ENCODE measurements at places on chromosomes 3 and 15. TPM values are rescaled to one million over a fixed set of nuclear protein-coding genes. Genes with fewer than 3 reads are reported as not detected.

Gene CYP8B1
- not detected for total RNA-seq

Gene NCKIPSD
- 32.0 TPM for total RNA-seq

Gene KLHL6
- 0.12 TPM for total RNA-seq

Gene ANKUB1
- total RNA-seq = not detected

Gene SLC28A1
- not detected for total RNA-seq

DNA sequence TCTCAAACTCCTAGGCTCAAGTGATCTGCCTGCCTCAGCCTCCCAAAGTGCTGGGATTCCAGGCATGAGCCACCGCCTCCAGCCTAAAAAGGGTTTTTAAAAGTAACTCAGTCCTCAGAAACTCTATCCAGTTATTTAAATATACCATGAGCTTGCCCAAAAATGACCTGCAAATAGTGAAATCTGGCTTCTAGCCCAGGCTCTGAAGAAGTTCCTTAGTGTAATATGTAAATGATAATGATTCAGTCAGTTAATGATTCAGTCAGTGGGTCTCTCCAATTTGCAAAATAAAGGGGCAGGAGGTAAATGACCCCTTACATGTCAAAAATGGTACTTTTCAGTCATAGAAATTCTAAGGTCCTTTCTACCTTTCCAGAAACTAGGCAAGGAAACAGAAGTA lies 28.8 kb downstream of the LRRC2 start:
- DNase-seq = no peak

DNA sequence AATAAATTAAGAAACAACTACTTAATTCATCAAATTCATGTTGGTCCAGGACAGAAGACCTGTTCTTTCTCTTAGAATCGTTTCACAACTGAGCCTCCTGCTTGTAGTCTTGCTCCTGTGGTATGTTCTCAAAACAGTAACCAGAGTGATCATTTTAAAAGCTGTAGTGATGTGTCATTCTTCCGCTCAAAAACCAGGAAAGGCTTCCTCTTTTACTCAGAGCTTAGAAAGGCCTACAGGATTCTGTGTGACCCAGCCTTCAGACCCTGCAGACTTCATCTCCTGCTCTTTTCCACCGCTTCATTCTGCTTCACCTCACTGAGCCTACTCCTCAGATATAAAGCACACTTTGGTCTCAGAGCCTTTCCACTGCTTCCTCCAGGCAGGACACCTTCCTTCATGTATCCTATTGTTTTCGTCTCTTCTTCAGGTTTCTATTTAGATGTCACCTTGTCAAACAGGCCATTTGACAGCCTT lies 22.7 kb downstream of the ST6GAL1 start:
- no peak for DNase-seq

DNA sequence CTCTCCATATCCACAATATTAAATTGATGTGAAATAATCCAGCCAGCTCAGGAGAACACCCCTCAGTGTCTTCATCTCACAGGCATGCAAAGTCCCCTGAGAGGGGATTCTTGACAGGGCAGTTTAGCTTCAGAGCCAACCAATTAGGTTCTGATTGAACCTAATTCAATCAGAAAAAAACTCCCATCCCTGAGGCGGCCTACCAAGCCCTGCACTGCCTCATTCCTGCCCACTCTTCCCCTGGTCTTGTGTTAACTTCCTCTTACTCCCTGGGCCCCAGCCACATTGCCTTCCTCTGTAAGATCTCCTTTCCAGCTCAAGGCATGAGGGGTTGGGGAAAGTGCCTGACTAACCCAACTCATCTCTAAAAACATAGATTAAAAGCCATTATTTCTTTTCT lies 46.1 kb downstream of the FRMD4B start:
- DNase-seq = no peak

DNA sequence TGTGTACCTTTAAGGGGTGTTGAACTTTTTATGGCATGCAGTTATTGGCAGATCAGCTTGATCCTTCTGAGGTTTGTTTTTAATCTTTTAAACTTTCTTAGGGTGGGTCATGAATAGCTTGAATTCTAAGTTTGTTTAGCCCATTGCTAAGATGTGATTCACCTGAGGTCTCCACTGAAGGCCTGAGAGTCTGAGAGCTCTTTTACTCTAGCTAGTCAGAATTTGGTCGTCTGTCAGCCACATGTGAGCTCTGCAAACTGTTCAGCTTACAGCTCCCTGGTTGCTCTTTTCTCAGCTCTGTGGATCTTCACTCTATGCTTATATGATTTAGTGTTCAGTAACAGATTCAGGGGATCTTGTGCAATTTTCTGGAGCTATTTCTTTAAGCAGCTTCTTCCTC lies 161.3 kb downstream of the ABHD5 start:
- no peak for DNase-seq

- no peak for DNase-seq
Measured at GRCh38 chr15:94231723-94232468, 535 bp downstream of the MCTP2 start.

DNA sequence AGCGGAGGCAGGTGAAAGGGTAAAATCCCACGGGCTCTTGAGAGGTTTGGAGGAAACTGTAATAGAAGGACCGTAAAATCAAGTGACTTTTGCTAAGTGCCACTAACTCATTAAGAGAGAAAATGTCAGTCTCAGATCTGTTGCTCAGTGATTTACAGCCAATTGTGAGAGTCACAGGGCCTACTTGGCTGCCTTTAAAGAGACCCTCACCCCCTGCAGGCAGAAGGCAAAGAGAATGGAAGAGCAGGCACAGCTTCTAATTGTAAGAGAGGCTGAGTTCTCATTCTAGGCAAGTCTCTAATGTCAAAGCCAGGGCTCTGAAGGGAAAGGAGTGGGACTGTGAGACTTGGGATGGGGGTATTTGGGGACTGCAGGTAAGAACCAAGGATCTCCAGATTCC lies 9.3 kb upstream of the SYNM start:
- DNase-seq = no peak

DNA sequence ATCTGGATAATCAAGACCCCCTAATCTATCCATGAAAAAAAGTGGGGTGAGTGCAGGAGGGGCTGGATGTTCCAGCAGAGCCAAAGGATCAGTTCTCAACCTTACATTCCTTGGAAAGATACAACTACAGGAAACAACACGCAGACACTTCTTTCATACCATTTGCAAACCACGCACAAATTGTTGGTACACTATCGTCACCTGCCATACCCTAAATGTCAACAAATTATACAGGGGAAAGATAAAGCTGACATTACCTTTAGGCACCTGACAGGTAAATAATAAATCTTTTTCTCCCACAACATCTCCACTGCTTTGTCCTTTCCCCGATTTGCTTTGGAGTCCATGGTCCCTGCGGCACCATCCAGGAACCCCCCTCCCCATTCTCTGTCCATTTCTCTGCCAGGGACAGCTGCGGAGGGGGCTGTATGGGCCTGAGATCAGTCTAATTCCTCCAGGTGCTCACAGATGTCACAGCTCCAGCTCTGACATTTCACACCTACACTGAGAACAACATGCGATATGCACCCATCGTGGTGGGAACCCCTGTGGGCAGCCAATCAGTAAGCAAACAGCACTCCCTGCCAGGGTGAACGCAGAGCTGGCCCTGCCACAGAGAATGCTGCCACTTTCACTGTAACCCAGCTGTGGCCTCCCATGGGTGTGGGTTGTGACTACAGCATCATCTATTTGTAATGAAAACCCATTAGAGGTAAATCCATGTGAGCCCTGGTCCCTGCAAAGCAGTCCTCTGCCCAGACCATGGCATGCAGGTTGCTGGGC lies 37.7 kb upstream of the BCL2L10 start:
- DNase-seq = no peak

- DNase-seq = no peak
Measured at GRCh38 chr3:178086144-178086825, 450.0 kb upstream of the KCNMB2 start.

GRCh38 chr3:170089862-170090600 lies 52.2 kb downstream of the GPR160 start:
- DNase-seq = no peak

GRCh38 chr3:166013073-166013679 lies 176.0 kb upstream of the BCHE start:
- no peak for DNase-seq

- peak; percentile 45 for DNase-seq
Measured at GRCh38 chr15:60004009-60004845, at the start of gene FOXB1. Gene FOXB1, plus strand, starts transcription at chr15:60004311. Its CDS starts 653 bp downstream, at chr15:60004964.

DNA sequence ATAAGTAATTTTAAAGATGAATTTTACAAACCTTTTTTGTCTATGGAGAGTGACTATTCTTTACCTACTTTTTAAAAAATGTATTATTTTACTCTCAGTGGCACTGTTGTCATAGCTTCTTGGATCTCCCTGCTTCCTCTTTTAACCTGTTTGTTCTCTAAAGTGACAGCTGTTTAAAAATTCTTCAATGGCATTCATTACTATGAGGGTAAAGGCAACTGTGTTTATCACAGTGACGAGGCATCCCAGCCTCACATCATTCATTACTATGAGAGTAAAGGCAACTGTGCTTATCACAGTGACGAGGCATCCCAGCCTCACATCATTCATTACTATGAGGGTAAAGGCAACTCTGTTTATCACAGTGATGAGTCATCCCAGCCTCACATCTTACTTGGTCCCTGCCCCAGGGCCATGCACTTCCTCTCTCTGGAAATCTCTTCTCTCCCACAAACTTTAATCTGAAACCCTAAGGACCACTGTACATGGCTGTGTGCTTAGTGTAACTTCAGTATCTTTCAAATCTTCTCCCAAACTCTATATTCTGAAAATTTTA lies 101.7 kb upstream of the ZNF717 start:
- DNase-seq = no peak

DNA sequence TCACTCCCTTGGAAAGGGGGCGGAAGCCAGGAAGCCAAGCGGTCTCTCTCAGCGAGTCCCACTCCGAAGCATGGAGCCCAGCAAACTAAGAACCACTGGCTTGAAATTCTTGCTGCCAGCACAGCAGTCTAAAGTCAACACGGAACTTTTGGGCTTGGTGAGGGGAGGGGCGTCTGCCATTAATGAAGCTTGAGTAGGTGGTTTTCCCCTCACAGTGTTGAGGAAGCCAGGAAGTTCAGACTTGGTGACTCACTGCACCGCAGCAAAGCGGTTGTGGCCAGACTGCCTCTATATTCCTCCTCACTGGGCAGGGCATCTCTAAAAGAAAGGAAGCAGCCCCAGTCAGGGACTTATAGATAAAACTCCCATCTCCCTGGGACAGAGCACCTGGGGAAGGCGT lies 665.4 kb upstream of the CBLB start:
- no peak for DNase-seq

- DNase-seq = no peak
Measured at GRCh38 chr15:45653702-45654424, 19.0 kb downstream of the SQOR start.

DNA sequence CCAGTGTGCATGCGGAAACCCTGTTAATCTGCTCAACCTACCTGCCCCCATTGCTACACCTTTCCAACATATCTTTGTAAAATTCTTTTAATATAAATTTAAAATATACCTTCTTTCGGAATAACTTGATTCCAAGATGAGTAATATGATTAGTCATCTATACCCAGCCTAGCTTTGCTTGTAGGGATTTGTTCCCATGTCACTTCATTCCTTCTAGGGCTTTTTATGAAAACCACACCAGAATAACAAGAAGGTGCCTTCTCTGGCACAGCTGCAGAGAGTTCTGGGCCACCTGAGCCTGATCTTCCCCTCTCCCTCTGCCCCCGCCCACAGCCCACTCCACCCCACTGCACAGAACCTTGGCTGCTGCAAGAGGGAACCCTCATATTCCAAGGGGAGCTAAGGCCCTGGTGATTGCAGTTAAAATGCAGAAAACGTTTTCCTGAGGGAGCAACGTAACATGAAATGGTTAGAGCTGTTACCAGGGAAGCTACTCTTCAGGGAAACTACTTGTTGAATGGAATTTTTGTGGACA lies 38.6 kb upstream of the HACD2 start:
- no peak for DNase-seq

- no peak for DNase-seq
Measured at GRCh38 chr15:74954515-74954914, 2.1 kb downstream of the RPP25 start.

- DNase-seq = no peak
Measured at GRCh38 chr15:74773731-74774252, 8.1 kb upstream of the CSK start.

DNA sequence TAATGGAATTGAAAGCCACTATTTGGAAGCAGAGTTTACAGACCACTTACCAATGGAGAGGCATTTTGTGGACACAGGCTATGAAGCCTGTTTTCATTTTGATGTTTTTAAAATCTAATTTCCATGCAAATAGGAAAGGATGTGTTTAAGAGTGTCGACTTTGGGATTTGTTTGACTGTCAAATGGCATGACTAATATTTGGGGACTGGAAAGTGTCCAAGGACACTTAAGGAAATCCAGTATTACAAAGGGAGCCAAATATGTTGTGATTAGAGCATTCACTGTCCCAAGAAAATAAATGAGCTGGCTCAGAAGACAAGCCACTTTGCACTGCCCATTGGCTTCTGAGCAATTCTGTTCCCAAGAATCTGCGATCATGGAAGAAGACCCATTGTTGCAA lies 34.0 kb upstream of the SLC6A11 start:
- no peak for DNase-seq

DNA sequence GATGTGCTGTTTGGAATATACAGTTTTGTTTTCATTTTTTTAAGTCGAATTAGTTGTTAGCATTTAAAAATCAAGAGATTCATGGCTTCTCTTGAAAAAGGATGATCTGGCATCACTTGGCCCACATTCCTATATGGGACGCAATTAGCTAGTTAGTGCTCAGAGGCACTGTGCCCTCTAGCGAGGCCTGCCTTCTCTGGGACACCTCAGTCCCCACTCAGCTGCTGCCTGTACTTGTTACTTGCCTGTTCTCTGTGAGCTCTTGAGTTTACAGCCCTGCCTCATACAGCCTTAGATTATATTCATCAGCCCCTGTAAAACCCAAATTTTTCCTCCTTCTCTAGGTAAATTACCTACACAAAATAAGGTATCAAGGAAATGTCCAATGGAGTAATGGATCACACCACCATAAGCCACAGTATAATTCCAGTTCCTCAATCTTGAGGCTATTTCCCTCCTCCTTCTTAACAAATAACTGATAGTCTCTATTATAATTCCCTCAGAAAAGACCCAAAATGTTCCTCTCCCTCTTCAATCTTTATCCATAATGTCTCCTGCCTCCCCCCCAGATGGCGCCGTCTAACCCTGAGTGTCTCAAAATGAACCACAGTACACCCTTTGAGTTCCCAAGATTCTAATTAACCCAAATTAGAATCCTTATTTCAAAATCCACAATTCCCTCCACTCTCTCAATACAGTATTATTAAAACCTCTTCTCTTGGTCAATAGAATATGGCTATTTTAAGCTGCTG lies 2.7 kb downstream of the ZMAT3 start:
- DNase-seq = no peak

- no peak for DNase-seq
Measured at GRCh38 chr15:51917493-51917892, 54.1 kb downstream of the LEO1 start.

- DNase-seq = peak; percentile 28
Measured at GRCh38 chr15:58182460-58183163, 44.4 kb downstream of the AQP9 start.

Data from progenitor cell of endocrine pancreas (in vitro differentiated cells).